ENCODE measurements at places on chromosomes 1 and 21.

GRCh38 chr1:219281831-219282230 lies 108.2 kb downstream of the LYPLAL1 start:
- DNase-seq, result no peak

GRCh38 chr1:99271249-99271648 lies 7.0 kb downstream of the PLPPR4 start:
- DNase-seq, result no peak

DNA sequence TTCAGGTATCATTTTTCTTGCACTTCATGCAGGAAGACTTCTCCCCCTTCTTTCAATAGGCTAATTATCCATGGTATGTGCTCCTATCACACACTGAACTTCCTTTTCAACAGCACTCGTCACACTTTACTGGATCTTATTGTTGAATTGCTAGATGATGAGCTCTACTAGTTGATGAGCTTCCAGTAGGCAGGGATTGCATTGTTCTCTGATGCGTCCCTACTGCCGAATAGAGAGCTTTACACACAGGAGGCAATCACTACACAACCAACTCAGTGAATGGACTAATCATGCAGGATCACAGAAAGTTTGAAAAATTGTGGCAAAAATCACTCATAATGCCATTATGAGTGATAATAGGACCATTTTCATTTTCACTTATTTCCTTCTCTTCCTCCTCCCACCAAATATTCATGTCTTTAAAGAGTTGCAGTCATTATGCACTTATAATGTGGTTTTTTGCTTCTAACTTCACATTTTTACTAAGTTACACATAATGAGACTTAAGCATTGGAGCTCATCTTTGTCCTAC lies 128.1 kb upstream of the ZNF648 start:
- peak; percentile 17 for DNase-seq

- DNase-seq, result no peak
These were observed 11.6 kb downstream of the MTARC1 start for GRCh38 chr1:220798338-220798737.

DNA sequence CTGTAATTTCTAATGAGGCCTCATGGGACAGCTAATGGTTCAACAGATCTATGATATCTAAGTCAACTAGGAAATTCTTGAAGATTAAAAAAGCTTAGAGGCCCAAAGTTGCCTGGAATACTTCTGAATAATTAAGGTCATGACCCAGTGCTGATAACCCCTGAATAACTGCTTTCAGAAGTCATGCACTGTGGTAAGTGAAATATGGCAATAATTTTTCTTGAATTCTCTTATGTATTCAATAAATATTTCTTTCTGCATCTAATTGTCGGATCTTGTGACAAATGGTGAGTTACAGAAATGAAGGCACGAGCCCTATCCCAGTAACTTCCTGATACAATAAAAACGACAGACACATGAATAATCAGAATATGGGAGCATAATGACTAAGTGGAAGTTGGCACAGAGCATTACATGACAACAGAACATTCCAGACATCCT lies 219.3 kb upstream of the GREM2 start:
- DNase-seq, result peak; percentile 94

- DNase-seq, result no peak
These were observed 390.6 kb downstream of the PTPRC start for GRCh38 chr1:199029401-199029800.

DNA sequence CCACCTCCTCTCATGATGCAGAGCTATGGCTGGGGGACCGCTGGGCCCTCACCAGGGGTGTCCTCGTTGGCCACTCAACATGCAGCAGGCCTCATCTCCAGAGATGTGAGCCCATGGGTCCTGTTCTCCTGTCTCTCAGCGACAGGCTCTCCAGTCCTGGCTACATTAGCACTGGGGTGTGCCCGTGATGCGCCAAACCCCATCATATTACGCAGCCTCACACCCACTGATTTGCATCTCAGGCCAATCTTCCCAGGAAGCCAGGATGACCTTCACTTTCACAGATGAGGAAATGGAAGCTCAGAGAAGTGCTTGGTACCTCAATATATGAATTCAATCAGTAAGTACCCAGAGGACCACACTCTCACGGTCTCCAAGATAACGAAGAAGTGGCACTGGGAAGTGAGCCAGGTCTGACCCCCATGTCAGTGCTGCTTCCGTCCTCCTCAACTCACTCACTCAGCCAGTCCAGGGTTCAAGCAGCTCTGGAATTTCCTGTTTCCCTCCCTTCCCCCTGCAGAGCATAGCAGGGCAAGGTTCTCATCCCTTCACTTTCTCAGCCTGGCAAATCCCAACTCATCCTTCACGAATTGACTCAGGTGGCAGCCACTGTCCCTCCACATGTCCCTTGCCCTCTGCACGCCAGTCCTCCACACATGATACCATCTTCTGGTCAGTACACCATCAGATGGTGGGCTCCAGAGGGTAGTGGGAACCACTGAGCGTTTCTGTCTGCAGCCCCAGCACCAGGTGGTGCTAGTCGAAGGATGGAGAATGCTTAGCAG lies 28.9 kb upstream of the EVA1B start:
- DNase-seq, result no peak

GRCh38 chr1:155060736-155061135 lies 2.8 kb upstream of the EFNA4 start:
- DNase-seq, result no peak

GRCh38 chr1:229339086-229339485 lies 3.8 kb downstream of the CCSAP start:
- no peak for DNase-seq

GRCh38 chr1:246302251-246302625 lies 204.8 kb downstream of the SMYD3 start:
- no peak for DNase-seq

GRCh38 chr1:106814418-106814817 lies 242.1 kb upstream of the PRMT6 start:
- DNase-seq, result no peak

DNA sequence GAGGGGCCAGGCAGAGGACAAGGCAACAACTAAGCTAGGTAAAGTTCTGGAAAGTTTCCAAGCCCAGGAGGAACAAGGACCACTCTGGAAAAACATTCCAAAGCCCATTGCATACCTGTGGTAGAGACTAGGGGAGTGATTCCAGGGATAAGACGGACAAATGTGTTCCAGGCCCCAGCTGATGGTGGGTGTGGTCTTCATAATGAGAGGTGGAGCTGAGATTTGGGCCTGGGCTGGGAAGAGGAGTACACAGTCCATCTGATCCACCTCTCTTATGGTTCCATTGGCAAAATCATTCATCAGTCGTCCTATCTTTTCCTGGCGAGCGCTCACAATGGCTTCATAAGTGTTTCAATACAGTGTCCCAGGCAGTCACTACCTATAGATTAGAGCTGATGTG lies 4.5 kb downstream of the KLHDC7A start:
- DNase-seq, result no peak

DNA sequence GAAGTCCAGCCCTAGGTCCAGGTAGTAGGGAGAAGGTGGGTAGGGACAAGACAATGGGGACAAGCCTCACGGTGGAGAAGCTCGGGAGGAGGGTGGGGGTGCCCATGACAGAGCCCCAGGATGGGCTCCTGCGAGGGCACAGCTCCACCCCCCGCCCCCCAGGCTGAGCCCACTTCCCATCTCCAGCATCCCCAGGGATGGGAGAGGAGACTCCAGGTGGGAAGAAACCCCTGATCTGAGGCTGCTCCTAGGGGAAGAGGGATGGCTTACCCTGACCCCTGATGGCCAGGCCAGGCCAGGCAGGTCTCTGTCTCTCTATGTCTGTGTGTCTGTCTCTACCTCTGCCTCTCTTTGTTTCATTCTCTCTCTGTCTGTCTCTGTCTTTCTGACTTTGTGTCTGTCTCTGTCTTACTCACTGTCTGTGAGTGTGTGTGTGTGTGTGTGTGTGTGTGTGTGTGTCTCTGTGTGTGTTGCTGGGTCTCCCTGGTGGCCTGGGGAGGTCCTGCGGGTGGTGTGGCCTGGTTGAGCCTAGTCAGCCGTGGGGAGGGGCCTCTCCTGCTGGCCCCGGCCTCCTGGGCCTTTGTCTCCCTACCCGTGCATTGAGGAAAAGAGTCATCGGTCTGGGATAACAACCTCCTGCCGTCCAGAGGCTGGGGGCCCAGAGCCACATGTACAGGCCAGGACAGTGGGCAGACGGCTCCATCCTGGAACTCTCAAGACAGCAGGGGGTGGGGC lies 45.7 kb downstream of the WNT9A start:
- DNase-seq, result no peak

DNA sequence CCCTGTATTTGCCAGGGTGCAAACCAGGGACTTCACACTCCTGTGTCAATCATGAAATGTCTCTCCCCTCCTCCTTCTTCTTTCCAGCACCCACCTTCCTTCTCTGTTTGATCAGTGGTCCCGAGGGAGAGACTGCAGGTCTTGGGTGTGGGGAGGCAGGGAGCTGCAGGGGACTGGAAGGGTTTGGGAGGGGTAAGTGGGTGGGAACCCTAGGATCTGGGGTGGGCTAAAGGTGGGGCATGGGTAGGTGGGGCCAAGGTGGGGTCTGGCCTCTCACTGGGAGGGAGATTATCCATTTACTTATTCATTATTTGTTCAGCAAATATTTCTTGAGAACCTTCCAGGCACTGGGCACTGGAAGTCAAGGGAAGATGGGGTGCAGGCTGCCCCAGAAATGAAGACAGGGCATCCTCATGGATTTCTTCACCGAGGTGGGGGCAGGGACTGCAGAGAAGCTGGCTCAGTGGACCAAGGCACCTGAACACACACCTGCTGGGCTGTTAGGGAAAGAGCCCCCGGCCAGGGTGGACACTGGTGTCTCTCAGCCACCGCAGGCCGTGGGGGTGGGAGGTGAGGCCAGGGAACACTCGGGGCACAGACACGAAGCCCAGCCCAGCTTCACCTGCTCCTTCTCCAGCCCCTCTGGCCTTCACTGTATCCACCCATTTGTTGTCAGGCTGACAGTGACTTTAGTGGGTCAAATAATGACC lies 193.9 kb upstream of the C1orf174 start:
- no peak for DNase-seq

DNA sequence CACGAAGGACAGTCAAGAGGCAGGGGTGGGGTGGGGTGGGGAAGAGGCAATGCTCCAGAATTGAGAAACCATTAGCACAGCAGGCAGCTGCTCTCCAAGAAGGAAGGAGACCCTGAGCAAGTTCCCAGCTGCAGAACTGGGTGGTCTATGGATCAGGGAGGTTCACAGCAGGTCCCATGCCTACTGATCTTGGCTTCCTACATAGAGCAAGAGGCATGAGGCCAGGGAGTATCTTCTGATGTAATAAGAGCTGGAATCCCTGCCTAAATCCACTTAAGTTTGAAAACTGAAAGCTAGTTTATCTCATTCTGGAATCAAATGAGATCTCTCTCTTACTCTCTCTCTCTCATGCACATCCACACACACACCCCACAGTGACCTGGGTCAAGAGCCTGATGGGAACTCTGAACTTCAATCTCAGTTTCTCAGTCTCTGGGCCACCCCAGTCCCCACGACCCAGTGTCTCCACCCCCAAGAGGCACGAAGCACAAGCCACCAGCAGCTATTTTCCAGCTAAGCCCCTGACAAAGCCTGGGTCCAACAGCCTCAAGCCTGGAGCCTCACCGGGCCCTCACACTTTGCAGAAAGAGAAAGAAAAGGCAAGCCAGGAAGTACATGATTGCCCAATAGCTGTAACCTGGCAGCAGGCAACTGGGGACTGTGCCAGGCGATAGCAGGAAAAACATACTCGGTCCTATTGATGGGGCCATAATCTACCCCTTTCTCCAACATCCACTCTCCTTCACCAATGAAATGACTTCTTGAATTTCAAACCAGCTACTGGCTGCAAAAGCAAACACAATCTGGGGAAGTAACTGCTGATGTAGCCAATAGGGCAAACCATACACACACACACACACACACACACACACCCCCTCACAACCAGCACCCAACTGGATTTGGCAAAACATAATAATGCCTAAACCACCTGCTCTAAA lies 2.2 kb downstream of the NUAK2 start:
- DNase-seq, result peak; percentile 46

DNA sequence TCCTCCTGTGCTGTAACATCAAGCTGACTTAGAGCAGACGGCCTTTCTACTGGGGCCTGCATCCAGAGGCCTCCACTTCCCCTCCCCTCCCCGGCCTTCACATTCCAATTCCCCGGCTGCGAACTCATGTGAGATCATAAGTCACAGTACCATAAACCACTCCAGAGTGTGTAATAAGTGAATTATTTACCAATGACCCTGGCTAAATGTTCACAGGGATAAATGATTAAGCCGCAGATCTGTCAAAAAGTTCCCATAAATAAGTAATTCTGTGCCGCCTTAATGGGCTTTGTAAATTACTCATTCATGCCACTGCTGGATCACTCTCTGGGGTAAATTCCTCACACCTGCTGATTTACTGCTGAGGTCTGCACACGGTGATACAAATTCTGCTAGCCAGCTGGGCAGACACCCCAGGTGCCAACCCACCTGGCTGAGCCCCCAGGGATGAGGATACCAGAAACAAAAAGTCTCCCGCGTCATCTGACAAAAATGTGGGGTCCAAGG lies 27.4 kb upstream of the KIRREL1 start:
- DNase-seq, result no peak

DNA sequence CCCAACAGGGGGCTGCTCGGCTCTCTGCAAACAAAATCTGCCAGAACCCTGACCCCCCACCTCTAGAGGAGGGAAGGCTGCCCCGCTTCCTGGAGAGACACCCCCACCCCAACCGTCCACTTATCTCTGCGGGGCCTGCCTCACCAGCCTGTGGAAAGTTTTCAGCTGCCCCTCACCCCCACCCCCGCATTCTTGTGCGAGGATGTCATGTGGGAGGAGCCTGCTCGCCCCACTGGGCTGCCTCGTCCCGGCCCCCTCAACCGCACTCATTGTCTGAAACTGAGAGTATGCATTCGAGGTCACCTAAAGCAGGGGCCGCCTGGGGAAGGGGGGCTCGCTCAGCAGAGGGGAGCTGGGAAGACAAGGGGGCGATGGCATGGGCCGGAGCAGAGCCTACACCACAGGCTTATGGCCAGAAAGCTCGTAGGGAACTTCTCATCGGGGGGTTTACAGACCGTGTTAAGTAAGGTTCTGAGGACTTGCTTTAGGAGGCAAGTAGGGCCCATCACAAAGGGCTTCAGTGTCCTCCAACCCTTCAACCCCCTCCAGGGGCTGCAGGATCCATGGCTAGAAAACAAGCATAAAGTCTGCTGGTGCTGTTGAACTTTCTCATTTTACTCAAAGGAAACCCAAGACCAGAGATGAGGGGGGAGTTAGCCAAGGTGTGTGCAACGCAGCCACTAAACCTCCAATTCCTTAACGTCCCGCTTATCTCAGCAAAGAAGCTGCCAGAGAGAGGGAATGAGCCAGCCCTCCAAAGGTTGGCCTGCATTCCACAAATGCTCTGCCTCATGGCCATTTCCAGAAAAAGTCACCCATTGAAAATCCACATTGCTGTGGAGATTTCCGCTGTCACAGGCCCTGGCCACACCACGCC lies 9.4 kb downstream of the EPHA2 start:
- DNase-seq, result no peak
